ENCODE measurements at places on chromosomes 12 and 14.

GRCh38 chr14:69917287-69917686 lies 38.1 kb downstream of the SMOC1 start:
- no peak for DNase-seq

GRCh38 chr12:591167-592023 lies 71.8 kb downstream of the NINJ2 start:
- DNase-seq = no peak

DNA sequence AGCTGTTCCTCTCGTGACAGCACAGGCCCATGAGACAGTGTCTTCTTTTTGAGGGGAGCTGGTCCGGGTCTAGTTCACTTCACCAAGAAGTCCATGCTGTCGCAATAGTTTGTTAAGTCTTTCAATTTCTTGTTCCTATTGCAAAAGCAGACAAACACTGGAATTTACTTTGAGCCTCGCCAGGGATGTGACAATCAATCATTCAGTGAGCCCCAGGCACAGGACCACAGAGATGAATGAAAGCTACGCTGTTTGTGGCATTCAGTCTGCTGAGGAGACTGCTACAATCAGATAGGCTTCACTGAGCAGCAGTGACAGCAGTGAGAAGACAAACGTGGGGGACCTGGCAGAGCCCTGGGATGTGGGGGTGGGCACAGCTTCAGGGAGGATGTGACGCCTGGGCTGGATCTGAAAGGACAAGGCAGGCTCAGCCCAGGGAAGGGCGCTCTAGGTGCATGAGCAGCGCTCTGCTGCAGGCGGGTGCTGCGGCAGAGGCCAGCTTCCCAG lies 35.5 kb downstream of the TCTN1 start:
- no peak for DNase-seq

DNA sequence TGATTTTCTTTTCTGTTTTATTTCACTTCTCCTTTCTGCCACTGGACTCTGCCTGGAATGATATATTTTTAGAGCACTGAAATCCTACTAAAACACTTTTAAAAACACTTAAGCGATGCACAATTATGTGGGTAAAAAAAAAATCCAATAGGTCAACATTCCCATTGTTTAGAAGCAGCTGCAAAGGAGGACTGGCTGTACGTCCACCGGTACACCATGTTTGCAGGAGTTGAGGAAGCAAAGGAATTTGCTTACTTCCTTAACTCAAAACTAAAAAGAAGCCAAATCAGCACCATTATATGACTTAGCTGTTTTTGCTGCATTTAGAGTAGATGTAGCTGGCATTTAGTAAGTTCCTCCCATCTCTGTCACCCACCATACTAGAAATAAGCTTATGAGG lies 186.8 kb upstream of the TMTC1 start:
- DNase-seq = no peak

DNA sequence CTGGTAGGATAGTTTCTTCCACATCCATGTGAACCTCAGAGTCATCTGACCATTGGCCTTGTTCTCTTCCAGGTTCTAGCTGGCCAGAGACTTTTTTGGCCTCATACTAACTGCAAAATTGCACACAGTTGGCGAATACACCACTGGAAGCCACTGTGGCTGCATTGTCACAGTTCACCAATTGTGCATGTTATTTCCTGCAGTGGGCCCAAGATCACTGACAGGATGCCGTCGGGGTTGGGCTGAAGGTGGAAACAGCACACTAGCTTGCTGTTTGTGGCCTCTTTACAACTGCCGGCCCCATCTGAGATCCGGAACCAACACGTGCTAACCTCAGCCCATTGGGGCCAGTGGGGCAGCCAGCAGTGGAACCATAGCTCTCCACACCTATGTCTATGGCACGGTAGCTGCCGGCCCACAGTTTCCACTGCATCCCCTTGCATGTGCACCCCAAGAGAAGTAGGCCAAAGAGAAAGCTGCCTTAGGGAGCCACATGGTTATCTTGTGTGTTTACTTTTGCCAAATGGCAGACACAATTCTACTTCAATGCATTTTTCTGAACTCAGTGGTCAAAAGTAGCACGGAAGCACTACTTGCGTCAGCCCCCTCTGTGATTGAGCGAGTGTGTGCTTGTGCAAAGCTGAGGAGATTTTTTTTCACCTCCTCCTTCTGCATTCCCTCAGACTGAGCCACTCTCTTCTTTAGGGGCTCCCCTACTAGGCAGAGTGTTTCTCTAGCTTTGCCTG lies 464.0 kb downstream of the RAD51B start:
- no peak for DNase-seq

- no peak for DNase-seq
Measured at GRCh38 chr12:63325757-63326156, 174.8 kb upstream of the AVPR1A start.

DNA sequence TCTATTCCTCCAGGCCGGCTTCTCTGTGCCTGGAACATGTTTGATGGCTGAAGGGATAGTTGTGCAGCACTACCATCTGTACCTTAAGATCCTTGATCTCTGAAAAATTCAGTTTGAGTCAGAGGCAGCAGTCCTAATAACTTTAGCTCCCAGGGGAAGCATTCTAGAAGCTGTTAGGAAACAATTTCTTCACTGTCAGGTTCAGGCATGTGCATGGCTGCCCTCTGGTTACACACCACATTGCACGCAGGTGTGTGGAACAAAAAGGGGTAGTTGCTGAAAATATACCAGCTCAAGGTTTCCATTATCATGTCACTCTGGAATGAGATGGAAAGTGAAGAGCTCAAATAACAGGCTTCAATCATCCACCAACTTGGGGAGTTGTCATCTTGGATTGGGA lies 80.1 kb downstream of the CHST11 start:
- no peak for DNase-seq

- DNase-seq = no peak
Measured at GRCh38 chr12:71578694-71579258, 84.9 kb downstream of the ZFC3H1 start.

GRCh38 chr12:19533567-19533966 lies 94.3 kb downstream of the AEBP2 start:
- DNase-seq = no peak

GRCh38 chr14:75978249-75978731 lies 3.5 kb downstream of the TGFB3 start:
- no peak for DNase-seq

DNA sequence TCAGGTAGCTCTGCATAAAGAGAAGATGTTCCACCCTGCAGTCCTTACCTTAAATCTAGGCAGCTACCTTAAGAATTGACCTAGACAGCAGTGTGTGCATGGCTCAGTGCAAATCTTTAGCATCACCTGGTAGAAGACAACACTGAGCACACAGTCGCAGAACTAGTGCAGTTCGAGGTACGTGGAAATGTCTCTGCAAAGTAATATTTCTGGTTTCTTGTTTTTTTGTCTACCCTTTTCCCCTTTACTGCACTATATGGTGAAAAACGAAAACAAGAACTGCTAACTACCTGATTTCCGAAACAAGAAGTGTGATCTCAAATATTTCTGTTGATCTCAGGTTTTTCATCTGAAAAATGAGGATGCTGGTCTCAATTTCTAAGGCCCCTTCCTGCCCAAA lies 82.5 kb downstream of the ETV6 start:
- no peak for DNase-seq

- DNase-seq = peak; percentile 16
Measured at GRCh38 chr12:66516133-66516532, 162.7 kb downstream of the GRIP1 start.

GRCh38 chr12:27696864-27697564 lies 767 bp downstream of the REP15 start:
- no peak for DNase-seq

- DNase-seq = no peak
Measured at GRCh38 chr12:118498171-118498570, 121.8 kb downstream of the SUDS3 start.

DNA sequence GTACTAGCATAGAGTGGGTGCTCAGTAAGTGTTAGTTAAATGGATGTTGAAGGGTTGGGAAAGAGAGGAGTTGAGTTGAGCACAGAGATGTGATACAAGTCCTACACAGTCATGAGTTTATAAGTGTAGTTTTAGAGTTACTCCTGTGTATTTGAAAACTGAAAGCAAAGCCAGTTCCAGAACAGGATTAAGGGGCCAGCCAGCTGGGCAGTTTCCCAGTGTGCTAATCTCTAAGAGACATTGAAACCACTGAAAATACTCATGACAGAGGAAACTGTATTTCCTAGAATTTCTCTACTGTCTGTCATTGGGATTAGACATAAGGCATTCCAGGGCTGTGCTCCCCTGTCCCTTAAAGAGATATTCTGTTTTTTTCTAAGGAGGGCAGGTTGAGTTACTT lies 101.0 kb downstream of the DERA start:
- DNase-seq = no peak

DNA sequence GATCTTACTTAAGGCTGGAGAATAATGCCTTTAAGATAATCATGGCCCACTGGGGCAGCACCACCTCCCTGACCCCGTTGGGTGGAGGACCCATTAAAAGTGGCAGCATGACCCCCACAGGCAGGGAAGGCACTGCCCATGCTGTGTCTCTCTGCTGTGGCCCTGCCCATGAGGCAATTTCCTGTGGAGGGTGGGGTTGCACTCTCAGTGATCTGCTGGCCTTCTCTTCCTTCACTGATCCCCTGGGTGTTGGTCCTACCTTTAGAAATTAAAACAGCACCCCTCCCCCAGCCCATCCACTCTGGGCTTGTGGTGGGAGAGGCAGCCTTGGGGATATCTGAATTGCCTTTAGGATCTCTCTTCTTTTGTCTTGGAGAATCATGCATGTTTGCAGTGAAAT lies 17.3 kb downstream of the KLRK1 start:
- no peak for DNase-seq

DNA sequence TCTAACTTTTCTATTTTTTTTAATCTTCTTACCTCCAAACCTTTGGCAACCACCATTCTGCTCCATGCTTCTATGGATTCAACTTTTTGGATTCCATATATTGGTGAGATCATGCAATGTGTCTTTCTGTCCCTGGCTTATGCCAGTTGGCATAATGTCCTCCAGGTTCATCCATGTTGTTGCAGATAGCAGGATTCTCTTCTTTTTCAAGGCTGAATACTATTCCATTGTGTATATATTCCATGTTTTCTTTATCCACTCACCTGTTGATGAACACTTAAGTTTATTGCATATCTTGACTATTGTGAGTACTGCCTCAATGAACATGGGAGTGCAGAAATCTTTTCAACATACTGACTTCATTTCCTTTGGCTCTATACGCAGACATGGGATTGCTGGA lies 21.2 kb upstream of the SLC38A4 start:
- DNase-seq = no peak

- DNase-seq = no peak
Measured at GRCh38 chr12:4031703-4032291, 158.6 kb upstream of the PARP11 start.

- no peak for DNase-seq
Measured at GRCh38 chr12:78914859-78915331, 50.3 kb downstream of the SYT1 start.

- peak; percentile 62 for DNase-seq
Measured at GRCh38 chr14:24366721-24367513, 1.1 kb upstream of the NFATC4 start.

DNA sequence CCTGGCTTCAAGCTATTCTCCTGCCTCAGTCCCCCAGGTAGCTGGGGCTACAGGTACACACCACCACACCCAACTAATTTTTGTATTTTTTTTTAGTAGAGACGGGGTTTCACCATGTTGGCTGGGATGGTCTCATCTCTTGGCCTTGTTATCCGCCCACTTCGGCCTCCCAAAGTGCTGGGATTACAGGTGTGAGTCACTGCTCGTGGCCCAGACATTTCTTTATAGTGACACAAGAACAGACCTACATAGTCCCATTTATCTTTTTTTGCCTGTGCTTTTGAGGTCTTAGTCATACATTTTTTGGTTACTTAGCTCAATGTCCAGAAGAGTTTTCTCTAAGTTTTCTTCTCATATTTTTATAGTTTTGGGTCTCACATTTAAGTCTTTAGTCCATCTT lies 247.4 kb downstream of the SYT10 start:
- no peak for DNase-seq

DNA sequence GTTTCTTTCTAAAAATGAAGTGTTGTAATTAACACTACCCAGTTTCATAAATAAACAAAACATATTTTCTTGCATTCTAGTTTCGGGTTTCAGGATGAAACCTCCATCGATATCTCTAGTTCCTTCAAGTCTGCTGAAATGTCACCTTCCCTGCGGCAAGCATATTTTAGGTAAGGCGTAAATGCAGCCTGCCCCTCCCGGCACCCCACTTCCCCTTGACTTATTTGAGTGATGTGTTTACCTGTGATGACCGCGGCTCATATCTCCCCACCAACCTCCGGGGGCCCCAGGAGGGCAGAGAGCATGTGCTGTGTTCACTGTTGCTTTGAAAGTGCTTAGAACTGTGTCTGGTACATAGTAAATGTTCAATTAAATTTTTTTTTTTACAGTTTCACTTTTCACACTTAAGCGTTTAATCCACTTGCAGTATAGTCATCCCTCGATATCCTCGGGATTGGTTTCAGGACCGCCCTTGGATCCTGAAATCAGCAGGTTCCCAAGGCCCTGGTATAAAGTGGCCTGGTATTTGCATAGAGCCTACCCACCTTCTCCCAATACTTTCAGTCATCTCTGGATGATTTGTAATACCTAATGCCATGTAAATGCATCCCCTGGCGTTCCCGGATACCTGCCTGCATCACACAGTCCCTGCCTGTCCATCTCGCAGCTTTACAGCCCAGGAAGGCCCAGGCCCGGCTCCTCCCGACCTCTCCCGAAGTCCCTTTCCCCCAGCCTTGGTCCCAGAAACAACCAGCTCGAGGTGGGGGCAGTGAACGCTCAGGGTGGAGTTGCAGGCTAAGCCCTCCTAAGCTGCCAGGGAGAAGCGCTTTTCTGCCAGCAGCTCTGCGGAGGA lies 40.2 kb upstream of the FBRSL1 start:
- DNase-seq = no peak

DNA sequence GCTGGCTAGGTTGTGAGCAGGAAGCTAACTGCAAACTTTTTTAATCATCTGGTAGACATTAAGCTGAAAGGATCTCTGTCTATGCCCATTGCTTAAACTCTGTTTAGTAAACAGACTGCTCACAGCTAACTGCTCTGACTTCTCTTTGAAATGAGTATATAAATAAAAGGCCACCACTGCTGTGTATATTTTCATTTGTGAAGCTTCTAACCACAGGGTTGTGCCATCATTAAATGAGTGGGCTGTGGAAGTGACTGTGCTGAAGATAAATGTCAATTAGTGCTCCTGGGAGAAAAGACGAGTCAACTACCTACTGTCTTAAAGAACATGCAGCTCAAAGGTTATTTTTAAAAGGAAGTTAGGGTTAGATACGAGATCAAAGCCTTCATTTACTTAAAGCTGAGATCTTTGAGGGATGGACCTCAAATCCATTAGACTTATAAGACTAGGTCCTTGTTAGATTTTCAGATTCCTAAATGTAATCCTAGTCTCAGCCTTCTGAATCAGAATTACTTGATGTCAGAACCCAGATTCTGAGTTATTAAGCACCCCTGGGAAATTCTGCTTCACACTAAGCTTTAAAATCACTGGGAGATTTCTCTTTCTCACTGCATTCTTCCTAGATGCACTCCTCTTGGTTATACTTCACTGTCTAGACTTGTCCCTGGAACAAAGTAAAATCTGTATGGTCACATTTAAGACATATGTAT lies 213.1 kb upstream of the FLRT2 start:
- DNase-seq = no peak

- no peak for DNase-seq
Measured at GRCh38 chr12:16037533-16037932, 126.4 kb downstream of the DERA start.

Measured in NCI-H446 treated with DMSO at 0.1 percent for 48 hours (cell line).